Activated CD4-positive, alpha-beta T cell treated with anti-CD3 and anti-CD28 coated beads, Interleukin-2, amount 10 ng/mL, durations not matched to agents 7 days and 5 days (primary cell): ENCODE measurements at places on chromosomes 6 and 20. TPM values are rescaled to one million over a fixed set of nuclear protein-coding genes. Genes with fewer than 3 reads are reported as not detected.

ZC2HC1B gene
- not detected for total RNA-seq

EPPIN gene
- total RNA-seq: not detected

SIRPB1 gene
- total RNA-seq: 3.6 TPM

DPPA5 gene
- not detected for total RNA-seq

TBXT gene
- not detected for total RNA-seq

SPINT3 gene
- not detected for total RNA-seq

GPR6 gene
- not detected for total RNA-seq

- no peak for DNase-seq
- H3K4me3 ChIP-seq: no peak overlapping the region
- no peaks in the 10 kb centered on the region for H3K36me3 ChIP-seq
- H3K4me1 ChIP-seq: no peaks in the 10 kb centered on the region
These were observed 121.4 kb upstream of the NRSN1 start for GRCh38 chr6:24004659-24005058.

DNA sequence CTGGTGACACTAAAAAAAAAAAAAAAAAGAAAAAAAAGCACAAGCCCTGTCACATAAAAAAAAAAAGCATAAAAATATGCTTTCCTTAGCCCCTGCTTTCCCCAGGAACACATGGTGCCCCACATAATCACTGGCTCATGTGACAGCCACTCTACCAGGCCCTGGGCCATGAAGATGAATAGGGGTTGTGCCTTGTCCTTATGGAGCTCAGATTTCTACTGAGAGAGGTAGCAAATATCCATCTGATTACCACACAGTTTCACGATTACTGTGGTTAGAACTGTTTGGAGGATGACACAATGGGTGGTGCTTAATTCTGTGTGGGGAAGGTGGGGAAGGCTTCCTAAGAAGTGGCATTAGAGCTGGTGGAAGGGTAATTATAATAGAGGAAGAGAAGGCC lies 9.3 kb downstream of the RAET1E start:
- H3K4me1 ChIP-seq: no peaks in the 10 kb centered on the region
- H3K36me3 ChIP-seq: no peaks in the 10 kb centered on the region
- no peak overlapping the region for H3K4me3 ChIP-seq
- no peak overlapping the region for H3K27ac ChIP-seq

DNA sequence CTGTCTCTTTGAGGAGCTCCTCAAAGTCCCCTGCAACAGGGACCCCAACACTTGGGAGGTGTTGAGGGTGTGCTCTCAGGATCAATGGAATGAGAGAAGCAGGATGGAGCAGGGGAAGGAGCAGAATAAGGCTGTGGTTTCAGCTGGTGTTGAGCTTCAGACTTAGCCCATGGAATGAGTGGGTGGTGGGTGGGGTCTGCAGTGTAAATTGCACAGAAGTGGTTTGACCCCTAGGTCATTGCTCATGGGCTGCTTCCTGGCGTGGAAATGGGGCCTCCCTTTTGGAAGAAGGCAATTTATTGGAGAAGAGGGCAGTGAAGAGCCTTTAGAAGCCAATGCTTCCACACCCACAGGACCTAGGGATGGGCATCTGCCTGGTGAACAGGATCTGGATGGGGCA lies 37.0 kb upstream of the KCNG1 start:
- no peaks in the 10 kb centered on the region for H3K4me1 ChIP-seq
- no peaks in the 10 kb centered on the region for H3K36me3 ChIP-seq
- peaks cover 5% of the 10 kb centered on the region for H3K27me3 ChIP-seq
- no peak overlapping the region for H3K4me3 ChIP-seq
- no peak for DNase-seq
- H3K27ac ChIP-seq: no peak overlapping the region

DNA sequence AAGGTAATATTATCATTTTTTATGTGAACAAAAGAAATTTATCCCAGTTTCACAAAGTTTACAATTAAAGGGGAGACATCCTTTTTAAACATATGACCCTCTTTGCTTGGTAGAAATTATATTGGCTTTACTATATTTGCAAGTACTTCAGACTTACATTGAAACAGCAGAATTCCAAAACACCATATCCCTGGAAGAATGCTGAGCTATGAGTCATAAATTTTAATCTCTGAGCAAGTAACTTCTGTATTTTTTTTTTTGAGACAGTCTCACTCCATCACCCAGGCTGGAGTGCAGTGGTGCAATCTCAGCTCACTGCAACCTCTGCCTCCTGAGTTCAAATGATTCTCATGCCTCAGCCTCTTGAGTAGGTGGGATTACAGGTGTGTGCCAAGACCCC lies 240.4 kb downstream of the TBC1D32 start:
- no peaks in the 10 kb centered on the region for H3K36me3 ChIP-seq
- H3K4me1 ChIP-seq: no peaks in the 10 kb centered on the region
- DNase-seq: no peak
